Type B pancreatic cell (in vitro differentiated cells): ENCODE measurements at places on chromosomes 3 and 15. TPM values are rescaled to one million over a fixed set of nuclear protein-coding genes. Genes with fewer than 3 reads are reported as not detected.

DNA sequence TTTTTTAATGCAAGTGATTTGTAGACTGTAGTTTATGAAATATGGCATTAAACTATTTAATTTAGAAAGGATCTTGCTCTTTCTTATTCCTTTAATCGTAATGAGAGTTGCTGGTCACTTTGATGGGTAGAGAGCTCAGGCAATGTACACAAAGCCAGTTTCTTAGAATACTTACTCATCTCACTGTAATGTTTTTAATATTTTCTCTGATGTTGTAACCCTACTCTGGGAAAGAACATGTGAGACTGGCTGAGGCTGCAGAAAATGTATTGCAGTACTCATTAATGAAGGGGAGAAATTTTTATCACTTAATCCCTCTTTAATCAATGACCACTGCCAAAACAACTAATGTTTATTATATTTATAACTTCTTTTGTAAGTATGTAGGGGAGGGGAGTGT, 479.4 kb upstream of the KCNMB2 start:
- no peaks in the 10 kb centered on the region for H3K36me3 ChIP-seq
- peaks cover 14% of the 10 kb centered on the region for H3K4me1 ChIP-seq
- no peak overlapping the region for H3K4me3 ChIP-seq
- no peaks in the 10 kb centered on the region for H3K27me3 ChIP-seq
- H3K27ac ChIP-seq = no peak overlapping the region
- no peak for DNase-seq

GRCh38 chr15:36506733-36507356, 72.6 kb upstream of the CDIN1 start:
- no peak for DNase-seq
- H3K4me3 ChIP-seq = no peak overlapping the region
- peaks cover 20% of the 10 kb centered on the region for H3K4me1 ChIP-seq
- H3K36me3 ChIP-seq = no peaks in the 10 kb centered on the region
- H3K27me3 ChIP-seq = peaks cover 3% of the 10 kb centered on the region
- H3K27ac ChIP-seq = no peak overlapping the region

GRCh38 chr3:136671921-136672320, 80.3 kb downstream of the STAG1 start:
- H3K4me3 ChIP-seq = no peak overlapping the region
- H3K27me3 ChIP-seq = no peaks in the 10 kb centered on the region
- H3K36me3 ChIP-seq = peaks cover 11% of the 10 kb centered on the region
- no peaks in the 10 kb centered on the region for H3K4me1 ChIP-seq

GRCh38 chr15:87661454-87662355, 594.8 kb downstream of the NTRK3 start:
- no peak for DNase-seq
- H3K36me3 ChIP-seq = no peaks in the 10 kb centered on the region
- H3K27ac ChIP-seq = peak overlapping the region; percentile 65
- H3K4me3 ChIP-seq = no peak overlapping the region
- H3K4me1 ChIP-seq = peaks cover 7% of the 10 kb centered on the region

- no peaks in the 10 kb centered on the region for H3K27me3 ChIP-seq
- no peak overlapping the region for H3K4me3 ChIP-seq
- no peaks in the 10 kb centered on the region for H3K4me1 ChIP-seq
- H3K36me3 ChIP-seq = no peaks in the 10 kb centered on the region
- DNase-seq = no peak
- no peak overlapping the region for H3K27ac ChIP-seq
Measured at GRCh38 chr3:154668835-154669234, 238.8 kb upstream of the GPR149 start.

ZBED2 gene
- 2.2 and 3.3 TPM in 2 replicates for total RNA-seq

DNA sequence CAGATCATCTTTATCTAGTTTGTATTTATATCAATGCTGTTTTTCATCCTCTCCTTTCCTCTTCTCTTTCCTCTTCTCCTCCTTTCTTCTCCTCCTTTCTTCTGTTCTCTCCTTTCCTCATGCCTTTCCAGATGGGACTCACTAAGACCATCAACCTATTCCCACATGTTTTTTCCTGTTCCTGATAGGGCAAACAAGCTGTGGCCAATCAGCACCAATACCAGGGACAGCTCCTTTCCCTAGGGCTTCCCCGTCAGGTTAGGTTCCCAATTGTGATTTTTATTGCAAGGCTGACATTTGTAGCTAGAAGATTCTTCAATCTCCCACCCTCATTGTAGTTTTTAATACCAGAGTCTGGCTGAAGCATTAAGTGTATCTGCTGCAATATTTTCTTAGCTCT, 76.3 kb upstream of the COL8A1 start:
- H3K27me3 ChIP-seq = peaks cover 21% of the 10 kb centered on the region
- H3K4me3 ChIP-seq = no peak overlapping the region
- no peak overlapping the region for H3K27ac ChIP-seq
- DNase-seq = no peak
